EH (cell line): ENCODE measurements at places on chromosomes 6 and 20.

- no peak for DNase-seq
These were observed 150.7 kb downstream of the EDN3 start for GRCh38 chr20:59451066-59451630.

DNA sequence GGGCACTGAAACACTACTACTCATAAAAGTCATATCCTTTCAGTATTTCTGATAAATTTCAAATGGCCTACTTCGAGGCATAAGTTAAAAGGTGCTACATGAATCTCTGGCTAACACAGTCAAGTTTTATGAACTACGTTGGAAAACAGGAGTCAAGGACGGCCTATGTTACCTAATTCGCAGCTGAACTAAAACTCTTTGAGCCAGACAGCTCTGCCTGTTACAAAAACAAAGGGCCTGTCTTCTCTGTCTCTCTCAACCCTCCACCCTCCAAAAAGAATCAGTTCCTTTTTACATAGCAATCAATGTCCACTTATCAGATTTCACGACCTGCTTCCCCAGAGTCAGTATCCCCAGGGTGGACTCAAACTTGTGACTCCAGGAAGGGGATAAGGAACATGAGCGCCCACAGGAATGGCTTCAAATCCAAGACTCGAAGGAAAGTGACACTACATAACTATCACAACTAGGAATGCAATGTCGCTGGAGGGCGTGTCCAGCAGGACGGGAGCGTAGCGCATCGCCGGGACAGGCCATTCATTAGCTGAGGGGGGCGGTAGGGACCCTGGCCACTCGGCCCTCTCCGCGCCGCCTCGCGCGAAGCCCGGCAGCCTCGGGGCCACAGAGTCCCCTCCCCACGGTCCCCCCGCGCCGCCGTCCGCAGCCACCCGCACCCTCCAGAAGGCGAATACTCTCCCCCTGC, 591 bp downstream of the IBTK start:
- DNase-seq = peak; percentile 78

GRCh38 chr20:58945965-58946631, 35.0 kb upstream of the NELFCD start:
- DNase-seq = no peak

DNA sequence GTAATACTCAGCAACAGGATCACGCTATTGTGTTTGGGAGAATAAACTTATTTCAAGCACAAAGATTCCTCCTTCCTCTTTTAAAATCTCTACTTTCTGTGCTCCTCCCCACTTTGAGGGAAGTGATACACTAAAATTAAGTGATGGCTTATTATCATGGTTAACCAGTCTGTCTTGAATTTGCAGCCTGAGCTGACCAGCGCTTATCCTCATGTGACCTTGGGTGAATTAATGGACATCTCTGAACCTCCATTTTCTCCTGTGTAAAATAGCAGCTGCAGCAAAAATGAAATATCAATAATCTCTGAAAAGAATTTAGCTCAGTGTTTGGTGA, 222.6 kb downstream of the BCAS1 start:
- DNase-seq = no peak

DNA sequence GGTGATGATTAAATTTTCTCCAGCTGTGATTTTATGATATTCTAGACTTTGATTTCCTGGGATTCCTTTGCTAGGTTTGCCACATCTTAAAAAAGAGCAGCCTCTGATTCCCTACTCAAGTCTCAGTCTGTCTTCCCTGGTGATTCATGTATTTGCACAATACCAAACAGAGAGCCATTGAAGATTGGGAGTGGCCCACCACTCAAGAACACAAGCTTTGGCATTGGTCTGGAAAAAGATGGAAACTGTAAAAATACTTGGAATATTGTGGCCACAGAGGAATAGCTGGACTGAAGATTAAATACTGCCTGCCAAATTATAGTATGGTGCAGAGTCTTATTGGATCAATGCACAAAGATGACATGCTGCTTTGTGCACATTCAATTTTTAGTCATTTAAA, 32.9 kb downstream of the PTCHD4 start:
- DNase-seq = no peak

- no peak for DNase-seq
These were observed 54.9 kb upstream of the EYS start for GRCh38 chr6:65761890-65762289.

- DNase-seq = no peak
These were observed 6.5 kb downstream of the PHIP start for GRCh38 chr6:79071547-79071946.
